ENCODE measurements at places on chromosomes 7 and 10.
A peak's percentile ranks its signal among the peaks of the same experiment; 100 is the strongest.

- no peak for DNase-seq
Measured at GRCh38 chr7:155917836-155918430, 105.7 kb upstream of the SHH start.

GRCh38 chr10:32323051-32323450 is 23.9 kb downstream of the EPC1 start:
- no peak for DNase-seq

GRCh38 chr7:16644636-16645592 is 640 bp downstream of the ANKMY2 start:
- DNase-seq: no peak

- DNase-seq: no peak
Measured at GRCh38 chr7:154770962-154771361, 232.0 kb downstream of the PAXIP1 start.

GRCh38 chr7:135769005-135769802 is 20.6 kb upstream of the FAM180A start:
- no peak for DNase-seq

GRCh38 chr10:97116462-97117162 is 69.1 kb downstream of the SLIT1 start:
- no peak for DNase-seq

GRCh38 chr7:133165001-133165400 is 83.1 kb upstream of the CHCHD3 start:
- DNase-seq: no peak

DNA sequence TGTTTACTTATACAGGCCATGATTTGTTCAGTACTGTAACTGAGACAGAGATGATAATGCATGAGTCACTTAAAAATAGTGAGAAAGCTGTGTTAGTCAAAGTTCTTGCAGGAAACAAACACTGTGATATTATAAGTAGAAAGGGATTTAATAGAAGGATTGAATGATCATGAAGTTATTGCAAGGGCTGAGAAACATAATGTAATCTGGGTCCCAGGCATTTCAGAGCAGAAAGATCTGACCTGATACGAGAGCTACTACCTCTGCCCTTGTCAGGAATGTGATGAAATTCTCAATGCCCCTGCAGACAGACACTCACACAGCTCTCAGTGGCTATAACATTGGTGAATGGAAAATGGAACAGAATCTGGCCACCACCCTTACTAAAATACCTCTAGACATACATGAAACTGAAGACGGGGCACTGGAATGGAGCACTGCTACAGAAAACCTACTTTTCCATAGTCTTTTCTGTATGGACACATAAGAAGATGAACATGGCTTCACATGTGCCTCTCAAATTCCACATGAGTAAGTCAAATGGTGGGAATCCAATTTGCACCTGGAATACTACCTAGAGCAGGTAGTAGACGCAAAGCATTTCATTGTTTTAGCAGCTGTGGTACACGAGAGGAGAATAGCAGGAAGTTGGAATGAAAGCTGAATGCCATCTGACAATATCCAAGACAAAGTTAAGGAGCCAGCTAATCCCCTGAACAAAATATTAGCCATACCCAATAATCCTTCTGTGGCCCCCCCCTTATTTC is 19.1 kb upstream of the VWDE start:
- no peak for DNase-seq

GRCh38 chr10:114879093-114879492 is 57.5 kb downstream of the FHIP2A start:
- no peak for DNase-seq

GRCh38 chr10:52128056-52128683 is 185.9 kb upstream of the DKK1 start:
- DNase-seq: no peak

GRCh38 chr7:81236560-81236959 is 317.7 kb upstream of the SEMA3C start:
- DNase-seq: no peak

GRCh38 chr7:106155027-106155426 is 42.9 kb upstream of the SYPL1 start:
- DNase-seq: no peak

GRCh38 chr7:157097056-157097329 is 41.7 kb upstream of the UBE3C start:
- DNase-seq: no peak

DNA sequence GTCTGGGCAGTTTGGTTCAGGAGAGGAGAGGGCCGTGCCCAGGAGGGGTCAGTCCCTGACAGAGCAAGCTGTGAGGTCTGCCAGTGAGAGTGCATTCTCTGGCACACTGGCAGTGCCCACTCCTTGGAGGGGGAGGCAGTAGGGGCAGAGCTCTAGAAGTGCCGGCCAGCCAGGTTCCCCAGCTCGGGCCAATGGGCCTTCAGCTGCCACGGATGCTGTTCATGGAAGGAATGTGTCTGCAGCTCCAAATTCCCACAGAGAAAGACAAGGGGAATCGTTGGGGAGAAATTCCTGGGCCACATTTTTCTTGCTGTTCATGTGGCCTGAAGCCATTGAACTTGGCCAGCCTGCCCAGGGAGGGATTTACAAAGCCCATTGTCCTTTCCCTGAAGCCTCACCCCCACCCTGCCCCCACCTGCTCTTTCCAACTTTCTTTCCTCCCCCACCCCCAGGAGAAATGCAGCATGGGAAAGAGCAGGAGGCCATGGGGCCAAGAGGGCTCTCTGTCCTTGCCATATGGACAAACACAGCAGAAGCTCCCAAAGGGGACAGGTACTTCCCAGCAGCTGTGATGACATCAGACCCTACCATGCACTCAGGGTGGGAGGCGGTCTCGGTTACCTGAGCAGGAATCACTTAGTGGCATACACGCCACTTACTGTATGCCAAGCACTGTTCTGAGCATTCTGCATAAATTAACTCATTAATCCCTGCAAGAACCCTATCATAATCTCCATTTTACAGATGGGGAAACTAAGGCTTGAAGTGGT is 70.7 kb downstream of the ARHGAP22 start:
- DNase-seq: no peak

GRCh38 chr10:110068780-110069179 is 61.0 kb downstream of the ADD3 start:
- DNase-seq: no peak

- no peak for DNase-seq
Measured at GRCh38 chr7:150365673-150366398, 2.8 kb upstream of the REPIN1 start.

GRCh38 chr10:110711382-110711781 is 67.2 kb downstream of the RBM20 start:
- DNase-seq: no peak

- no peak for DNase-seq
Measured at GRCh38 chr7:157714166-157715070, 377.6 kb downstream of the DNAJB6 start.

- DNase-seq: no peak
Measured at GRCh38 chr10:89576022-89576421, 40.6 kb upstream of the SLC16A12 start.

GRCh38 chr7:138801256-138801655 is 3.3 kb upstream of the ATP6V0A4 start:
- no peak for DNase-seq

GRCh38 chr10:112839928-112840654 is 110.0 kb upstream of the TCF7L2 start:
- no peak for DNase-seq

- DNase-seq: no peak
Measured at GRCh38 chr7:49643321-49643720, 130.1 kb upstream of the VWC2 start.

DNA sequence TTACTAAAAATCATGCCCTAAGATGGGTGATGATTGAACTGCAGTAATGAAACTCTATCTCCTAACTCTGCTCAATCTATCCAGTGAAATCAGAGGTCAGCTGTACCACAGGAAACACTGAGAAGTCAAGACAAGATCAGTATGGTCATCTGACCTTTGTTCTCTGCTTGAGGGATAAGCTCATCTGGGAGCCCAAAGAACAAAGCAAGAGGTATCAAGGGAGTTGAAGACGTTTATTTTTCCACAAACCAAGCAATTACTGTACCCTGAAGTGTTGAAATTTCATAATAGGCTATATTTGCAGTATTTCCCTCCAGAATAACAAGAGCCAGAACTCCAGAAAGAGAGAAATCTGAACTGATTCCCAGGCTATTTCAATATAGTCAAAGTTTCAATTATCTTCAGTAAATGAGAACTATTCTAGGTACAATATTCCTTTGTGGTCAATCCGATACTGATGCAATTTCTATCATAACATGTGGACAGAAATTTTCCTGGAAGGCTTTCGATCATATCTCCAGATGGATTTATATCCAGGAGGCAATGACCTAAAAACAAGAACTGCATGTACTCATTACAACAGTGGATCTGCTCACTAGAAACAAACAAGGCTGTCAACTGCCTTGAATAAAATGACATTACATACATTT is 345.3 kb downstream of the TNS3 start:
- no peak for DNase-seq

GRCh38 chr10:132774902-132775863 is 10.8 kb downstream of the NKX6-2 start:
- no peak for DNase-seq

- DNase-seq: no peak
Measured at GRCh38 chr7:110801502-110801901, 289.4 kb upstream of the LRRN3 start.

DNA sequence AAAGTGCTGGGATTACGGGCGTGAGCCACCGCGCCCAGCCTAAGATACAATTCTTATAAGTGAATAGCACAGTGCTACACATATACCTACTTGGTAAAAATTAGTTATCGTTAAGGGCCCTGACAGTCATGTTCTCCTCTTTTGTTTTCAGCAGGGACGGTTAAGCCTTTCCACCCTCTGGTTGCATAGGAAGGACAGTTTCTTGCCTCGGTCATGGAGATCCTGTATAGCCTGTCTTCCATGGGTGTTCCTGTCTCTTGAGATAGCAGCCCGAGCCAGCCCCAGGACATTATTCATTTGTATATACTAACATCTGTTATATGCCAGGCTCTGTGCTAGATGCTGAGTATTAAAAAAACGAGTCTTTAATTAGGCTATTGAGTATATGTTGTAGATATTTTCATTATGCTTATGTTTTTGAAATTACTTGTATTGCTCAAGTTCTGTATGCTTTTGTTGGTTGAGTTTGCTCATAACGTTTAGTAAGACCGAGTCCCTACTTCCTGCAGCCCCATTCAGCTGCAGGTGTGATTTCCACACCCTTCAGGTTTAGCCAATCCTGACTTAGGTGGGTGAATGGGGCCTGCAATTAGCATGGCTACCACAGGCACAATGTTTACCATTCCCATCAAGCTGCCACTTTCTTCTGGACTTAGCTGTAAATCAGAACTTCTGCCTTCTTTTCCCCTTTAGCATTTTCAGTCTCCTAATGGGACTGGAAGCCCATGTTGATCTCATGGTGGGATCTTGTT is 24.8 kb downstream of the CCSER2 start:
- DNase-seq: no peak

- DNase-seq: no peak
Measured at GRCh38 chr7:93856323-93856722, 34.2 kb downstream of the TFPI2 start.

- DNase-seq: no peak
Measured at GRCh38 chr7:71133232-71133622, 1.3 kb downstream of the GALNT17 start.

- no peak for DNase-seq
Measured at GRCh38 chr7:50661345-50662040, 96.3 kb upstream of the DDC start.

- no peak for DNase-seq
Measured at GRCh38 chr7:121634356-121634755, 238.2 kb upstream of the FAM3C start.

DNA sequence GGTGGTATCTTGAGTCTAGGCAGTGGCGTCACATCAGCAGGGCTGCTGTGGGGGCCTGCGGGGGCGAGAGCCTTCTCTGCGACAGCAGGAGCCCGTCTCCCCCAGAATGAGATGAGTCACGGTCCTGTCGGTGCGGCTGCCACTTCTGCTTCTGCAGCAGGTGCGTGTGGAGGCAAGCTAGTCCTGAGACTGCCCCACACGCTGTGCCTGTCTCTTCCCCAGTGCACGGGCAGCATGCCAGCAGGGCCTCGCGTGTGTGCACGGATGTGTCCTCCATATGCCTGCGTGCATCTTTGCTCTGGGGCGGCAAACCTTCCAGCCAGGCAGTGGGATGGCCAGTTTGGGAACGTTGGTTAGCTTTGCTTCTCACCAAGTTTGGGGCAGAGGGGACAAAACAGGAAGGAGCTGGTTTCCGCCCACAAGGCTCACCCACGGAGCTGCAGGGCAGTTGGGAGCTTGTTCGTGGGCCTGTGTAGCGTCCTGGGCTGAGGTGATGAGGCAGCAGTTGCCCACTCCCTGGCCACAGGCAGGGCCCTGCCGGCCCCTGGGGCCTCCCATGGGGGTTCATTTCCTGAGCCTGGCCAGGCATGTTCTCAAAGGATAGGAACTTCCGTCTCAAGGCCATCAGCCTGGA is 60.8 kb upstream of the PPIF start:
- peak; percentile 49 for DNase-seq

DNA sequence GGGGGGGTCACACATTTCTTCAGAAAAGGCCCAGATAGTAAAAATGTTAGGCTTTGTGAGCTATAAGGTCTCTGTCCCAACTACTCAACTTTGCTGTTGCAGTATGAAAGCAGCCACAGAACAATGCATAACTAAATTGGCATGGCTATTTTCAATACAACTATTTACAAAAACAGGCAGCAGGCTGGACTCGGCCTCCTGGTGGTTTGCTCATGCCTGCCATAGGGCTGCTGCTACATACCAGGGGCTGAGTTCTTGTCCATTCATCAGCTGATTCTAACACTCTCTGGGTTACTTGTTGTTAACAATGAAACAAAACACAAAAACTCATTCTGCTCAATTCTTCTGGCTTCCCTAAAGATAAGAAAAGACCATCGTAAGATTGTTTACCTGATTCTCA is 109.4 kb upstream of the ADAM12 start:
- DNase-seq: no peak

DNA sequence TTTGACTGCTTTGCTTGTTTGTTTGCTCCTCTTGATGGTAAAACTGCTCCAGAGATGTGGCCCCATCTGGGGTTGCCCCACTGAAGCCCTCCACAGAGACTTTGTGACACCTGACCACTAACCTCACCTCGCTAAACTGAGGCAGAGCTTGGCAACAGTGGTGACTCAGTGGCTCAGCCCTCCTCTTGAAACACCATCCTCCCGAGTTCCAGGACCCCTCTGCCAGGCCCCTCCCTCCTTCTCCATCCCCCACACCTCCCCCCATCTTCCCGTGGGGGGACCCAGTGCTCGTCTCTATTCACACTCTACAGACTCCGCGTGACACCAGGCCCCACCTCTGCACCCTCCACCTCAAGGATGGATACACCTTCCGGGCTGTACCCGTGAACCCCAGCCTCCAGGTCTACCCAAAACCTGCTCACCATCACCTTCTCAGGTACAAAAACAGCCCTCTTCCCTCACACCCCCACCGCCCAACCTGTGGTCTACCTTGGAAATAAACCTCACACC is 19.0 kb upstream of the RET start:
- no peak for DNase-seq

DNA sequence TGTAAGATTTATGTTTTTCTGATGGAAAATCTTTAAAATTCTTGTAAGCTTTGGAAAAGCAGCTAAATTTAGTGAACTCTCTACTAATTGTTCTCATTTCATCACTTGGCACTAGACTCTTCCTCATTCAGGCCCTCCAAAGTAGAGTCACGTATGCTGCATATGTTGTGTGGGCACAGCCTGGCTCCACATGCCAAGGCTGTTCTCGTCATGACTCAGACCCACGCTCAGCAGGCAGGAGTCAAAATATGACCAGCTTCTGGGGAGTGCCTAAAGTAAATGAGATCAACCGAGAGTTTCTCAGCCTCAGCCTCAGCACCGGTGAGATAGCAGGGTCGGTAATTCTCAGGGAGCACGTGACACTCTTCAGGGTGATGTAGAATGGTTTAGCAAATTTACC is 1672.9 kb downstream of the REEP3 start:
- no peak for DNase-seq

GRCh38 chr7:87934699-87935383 is 790 bp downstream of the ADAM22 start:
- no peak for DNase-seq
